Activated CD4-positive, alpha-beta T cell treated with anti-CD3 and anti-CD28 coated beads, Interleukin-2, amount 50 U/mL, for 4 hours (primary cell): ENCODE measurements at places on chromosomes 1 and 21.

DNA sequence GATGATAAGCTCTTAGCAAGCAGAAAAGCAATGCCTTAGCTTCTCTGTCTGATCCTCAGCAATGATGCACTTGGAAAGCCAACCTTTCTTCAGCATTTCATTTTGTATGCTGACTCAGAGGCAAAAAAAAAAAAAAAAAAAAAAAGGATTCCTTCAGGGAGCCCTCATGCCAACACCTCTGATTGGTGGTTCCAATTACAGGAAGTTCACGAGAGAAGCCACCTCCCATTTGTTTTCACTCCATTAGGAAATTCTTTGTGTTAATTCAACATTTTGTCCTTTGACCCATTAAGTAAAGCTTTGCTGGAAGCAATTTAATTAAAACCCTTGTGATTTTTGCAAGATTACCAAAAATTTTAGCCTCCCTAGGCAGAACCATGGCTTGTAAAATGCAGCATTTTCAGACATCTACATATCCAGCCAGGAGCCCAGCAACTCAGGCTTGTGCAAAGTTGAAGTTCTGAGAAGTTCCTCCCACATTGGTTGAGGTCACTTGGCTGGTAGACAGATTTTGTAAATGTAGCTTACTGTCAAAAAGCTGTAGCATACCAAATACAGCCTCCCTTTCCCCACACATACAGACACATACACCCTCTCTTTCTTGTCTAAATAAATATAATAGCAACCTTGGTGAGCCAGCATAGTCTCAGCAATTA, 27.1 kb upstream of the VTCN1 start:
- no peak for DNase-seq

DNA sequence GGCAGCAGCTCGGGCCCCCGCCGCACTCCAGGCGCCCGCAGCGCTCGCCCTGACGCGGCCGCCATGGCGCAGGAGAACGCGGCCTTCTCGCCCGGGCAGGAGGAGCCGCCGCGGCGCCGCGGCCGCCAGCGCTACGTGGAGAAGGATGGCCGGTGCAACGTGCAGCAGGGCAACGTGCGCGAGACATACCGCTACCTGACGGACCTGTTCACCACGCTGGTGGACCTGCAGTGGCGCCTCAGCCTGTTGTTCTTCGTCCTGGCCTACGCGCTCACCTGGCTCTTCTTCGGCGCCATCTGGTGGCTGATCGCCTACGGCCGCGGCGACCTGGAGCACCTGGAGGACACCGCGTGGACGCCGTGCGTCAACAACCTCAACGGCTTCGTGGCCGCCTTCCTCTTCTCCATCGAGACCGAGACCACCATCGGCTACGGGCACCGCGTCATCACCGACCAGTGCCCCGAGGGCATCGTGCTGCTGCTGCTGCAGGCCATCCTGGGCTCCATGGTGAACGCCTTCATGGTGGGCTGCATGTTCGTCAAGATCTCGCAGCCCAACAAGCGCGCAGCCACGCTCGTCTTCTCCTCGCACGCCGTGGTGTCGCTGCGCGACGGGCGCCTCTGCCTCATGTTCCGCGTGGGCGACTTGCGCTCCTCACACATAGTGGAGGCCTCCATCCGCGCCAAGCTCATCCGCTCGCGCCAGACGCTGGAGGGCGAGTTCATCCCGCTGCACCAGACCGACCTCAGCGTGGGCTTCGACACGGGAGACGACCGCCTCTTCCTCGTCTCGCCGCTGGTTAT, 2.8 kb downstream of the KCNJ9 start:
- peak; percentile 75 for DNase-seq

GRCh38 chr1:7149080-7149838, 364.0 kb downstream of the CAMTA1 start:
- DNase-seq = no peak

DNA sequence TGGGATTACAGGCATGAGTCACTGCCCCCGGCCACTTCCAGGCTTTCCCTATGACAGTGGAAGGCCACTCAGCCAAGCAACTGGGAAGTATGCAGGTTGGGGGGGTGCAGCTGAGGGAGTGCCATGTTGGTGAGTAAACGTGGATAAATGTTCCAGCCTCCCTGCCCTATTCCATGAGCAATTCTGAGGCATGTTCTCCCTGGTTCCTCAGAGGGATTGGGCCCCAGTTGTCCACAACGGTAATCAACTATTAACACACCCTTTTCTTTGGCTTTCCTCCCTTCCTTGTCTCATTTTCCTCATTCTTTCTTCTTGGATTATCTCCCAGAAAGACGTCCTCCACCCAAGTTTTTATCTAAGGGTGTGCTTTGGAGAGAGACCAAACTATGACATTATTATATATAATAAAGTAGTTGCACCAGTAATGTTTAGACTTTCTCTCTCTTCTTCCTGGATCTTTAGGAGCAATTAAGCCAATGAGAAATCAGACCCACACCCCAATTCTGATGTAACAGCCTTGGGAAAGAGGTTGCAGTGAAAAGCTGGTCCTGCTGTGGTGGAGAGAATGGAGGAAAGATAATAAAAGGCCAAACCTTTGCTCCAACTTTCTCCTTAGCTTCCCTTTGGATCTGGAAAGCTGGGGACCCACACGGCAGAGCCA, 6.8 kb upstream of the SLAMF9 start:
- no peak for DNase-seq

DNA sequence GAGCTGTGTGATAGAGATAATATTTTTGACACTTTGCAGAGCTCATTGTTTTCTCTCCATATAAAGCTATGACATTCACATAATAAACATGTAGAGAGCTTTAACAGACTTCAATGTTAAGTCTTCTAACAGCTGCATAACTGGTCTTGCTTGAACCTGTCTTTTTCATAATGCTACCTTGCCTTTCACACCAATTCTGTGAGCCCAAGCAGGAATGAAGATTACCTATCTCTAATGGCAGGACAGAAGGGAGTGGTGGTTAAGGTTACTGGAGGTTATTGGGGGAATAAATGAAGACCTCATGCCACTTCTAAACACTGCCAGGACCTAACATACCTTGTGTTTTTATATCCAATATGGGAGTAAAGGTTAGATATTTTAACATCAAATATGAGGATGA, 2.3 kb upstream of the CD55 start:
- DNase-seq = no peak

GRCh38 chr1:77925956-77926355, 37.5 kb downstream of the NEXN start:
- DNase-seq = no peak

DNA sequence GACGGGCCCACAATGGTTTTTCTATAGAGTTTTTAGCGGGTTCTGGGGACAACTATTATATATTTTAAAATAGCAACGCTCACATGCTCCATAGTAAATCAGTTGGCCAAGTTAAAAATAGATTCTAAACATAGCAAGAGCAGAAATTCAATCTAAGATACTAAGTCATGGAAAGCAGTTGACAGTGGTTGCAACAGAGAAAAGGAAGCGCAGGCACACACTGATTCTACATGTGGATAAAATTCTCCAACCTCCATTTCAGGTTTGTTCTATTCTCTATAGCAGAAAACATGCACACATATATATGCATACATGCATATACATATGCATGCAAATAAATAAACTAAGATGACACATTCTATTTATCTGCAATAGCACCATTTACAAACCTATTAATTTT, 89.6 kb upstream of the HNRNPU start:
- no peak for DNase-seq

DNA sequence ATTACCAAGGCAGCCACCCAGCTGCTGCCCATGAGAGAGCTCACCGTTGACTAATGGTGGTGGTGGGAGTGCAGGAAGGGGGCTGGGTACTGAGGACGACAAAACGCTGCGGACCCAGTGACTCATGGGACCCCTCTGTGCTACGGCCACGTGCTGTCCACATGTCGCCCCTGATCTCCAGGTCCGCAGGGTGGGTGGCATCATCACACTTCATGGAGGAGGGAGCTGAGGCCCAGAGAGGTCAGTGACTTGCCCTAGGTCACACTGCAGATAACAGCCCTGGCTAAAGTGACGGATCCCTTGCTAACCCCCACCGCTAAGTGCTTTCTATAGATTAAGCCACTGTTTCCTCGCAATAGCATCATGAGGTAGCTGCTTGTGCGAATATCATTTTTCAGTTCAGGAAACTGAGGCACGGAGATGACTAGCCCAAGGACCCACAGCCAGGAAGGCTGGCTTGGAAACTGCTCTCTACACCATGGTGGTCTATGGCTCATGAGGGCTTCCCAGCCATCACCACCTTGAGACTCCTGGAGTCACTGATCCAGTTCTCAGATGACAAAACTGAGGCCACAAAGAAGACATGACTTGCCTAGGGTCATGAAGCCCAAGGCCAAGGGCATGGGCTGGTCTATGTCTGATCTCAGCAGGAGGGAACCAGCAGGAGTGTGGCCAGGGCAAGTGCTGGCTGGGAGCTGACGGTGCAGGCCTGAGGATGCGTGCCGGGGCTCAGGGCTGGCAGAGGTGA, 12.6 kb downstream of the RUNX3 start:
- DNase-seq = no peak

GRCh38 chr1:81695741-81696140, 105.0 kb upstream of the ADGRL2 start:
- no peak for DNase-seq
